Memory B cell (primary cell): ENCODE measurements at places on chromosomes 1 and 21.

DNA sequence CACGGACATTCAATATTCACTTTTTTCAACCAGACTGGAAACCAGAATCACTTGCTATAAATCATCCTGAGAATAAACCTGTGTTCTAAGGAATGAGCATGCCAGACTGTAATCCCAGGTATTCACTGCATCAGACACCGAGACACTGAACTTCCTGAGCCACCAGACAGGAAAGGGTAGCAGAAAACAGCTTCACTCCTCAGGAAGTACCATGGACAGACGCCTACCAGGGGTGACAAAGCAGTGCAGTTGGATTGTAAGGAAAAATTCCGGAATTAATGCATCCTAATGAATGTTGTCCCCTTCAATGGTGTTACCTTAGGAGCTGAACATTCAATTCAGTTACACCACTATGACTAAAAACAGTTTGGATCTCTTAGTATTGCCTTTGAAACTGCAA lies 156.1 kb downstream of the PIGK start:
- DNase-seq = no peak

GRCh38 chr1:51170342-51170741 lies 65.7 kb upstream of the RNF11 start:
- no peak for DNase-seq

GRCh38 chr1:154328318-154329151 lies 3.2 kb downstream of the ATP8B2 start:
- DNase-seq = peak; percentile 70

GRCh38 chr1:156652131-156652991 lies 10.4 kb downstream of the BCAN start:
- no peak for DNase-seq

- DNase-seq = no peak
These were observed 6.4 kb upstream of the TSPAN1 start for GRCh38 chr1:46168477-46168876.

DNA sequence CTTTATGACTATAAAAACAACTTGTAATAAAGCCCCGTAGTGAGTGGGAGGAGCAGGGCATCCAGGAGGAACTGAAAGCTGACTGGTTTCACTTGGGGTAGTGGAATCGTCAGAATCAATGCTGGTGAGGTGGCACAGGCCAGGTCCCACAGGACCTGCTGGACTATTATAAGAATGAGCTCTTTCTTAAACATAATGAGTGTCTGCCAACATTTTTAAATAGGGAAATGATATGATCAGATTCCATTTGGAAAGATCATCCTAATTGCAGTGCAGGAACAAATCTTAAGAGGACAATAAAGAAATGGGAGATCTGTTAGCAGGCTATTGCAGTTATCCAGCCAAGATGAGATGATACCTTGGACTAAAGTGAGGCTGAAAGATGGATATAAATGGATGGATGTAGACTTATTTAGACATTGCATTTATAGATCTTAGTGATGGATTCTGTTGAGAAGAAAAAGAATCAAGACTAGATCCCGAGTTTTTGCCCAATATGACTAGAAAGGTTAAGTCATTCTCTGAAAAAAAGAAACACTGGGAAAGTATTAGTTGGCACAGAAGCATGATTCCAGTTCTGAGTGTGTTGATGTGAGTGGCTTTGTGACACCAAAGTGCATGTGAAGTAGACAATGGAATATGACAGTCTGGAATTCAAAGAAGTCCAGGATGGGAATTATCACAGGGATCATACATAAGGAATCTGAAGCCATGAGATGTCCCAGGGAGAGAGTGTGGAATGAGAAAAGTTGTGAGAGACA lies 153.3 kb upstream of the SGIP1 start:
- DNase-seq = no peak

DNA sequence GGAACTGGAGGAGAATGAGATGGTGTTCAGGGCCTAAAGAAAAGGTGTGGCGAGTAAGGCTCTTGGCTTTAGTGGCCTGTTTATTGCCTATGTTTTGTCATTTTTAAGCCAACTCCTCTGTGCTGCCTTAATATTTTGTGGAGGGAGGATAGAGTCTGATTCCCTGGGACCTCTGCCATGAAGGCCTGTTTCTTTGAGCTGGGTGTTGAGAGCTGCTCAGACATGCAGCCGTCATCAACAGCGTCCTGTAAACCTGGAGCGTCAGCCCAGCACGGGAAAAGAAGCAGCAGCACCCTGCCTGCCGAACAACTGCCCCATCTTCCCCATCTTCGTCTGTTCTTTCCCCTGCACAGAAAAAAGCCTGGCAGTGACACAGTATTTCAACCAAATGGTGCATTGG lies 27.1 kb upstream of the SNX27 start:
- no peak for DNase-seq

DNA sequence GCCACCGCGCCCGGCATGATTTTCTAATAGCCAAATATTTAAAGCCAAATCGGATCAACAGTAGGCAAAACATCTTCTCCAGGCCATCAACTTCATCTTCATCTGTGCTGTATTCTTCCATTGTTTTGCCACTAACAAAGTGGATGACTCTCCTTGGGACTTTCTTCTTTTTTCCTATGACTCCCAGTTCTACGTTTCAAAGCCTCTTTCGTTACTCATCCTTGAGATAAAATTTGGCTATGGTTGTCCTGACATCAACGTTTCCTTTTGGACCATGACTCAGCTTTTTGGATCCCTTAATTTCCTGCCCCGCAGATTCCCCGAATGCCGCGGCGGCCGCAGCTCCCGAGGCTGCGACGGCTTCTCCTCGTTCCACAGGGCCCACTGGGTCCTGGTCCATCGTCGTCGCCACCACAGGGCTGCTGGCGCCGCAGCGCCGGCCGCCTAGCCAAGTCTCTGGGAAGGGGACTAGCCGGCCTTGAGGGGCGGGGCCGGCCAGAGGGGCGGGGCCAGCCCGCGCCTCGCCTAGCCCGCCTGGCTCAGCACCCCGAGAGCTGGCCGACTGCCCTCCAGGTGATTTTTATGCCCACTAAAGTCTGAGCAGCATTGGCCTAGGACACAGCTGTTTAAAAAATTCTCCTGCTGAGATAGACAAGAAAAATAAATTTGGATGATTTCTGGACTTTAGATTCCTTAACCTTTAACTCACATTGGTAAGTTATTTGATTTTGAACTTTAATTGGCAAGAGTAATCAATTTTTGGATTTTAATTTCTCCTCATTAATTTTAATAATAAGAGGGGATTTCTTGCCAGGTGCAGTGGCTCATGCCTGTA lies 93.9 kb downstream of the ADCY10 start:
- peak; percentile 18 for DNase-seq

DNA sequence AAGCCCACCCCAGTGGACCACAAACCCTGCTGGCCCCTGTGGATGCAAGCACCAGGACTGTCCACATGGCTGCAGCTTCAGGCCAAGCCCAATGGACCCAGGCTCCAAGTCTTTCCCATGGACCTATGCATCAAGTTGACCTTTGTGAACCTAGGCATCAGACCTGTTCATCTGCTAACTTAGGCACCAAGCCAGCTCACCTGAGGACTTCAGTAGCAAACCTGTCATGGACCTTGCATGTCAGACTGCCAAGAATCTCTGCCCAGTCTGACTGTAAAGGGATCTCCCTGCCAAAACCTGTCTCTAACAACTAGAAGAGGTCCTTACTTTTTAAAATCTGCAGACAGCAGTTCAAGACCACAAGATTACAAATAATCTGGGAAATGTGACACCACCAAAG lies 37.8 kb downstream of the FMO3 start:
- no peak for DNase-seq

DNA sequence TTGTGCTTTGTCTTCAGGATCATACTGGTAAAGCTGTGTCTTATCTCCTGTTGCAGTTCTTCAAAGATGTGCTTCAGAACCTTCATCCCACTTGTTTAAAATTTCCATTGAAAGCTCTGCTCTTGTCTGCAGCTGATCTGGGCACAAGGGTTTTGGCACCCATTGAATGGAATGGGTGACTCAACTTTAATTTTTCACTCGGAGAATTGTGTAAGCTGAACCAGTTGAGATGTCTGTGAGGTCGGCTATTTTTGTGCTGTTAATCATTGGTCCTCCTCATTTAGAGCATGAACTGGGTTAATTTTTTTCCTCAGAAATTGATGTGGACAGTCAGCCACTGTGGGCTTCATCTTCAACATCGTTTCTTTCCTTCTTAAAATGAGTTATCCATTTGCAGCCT lies 252.1 kb downstream of the TM2D1 start:
- no peak for DNase-seq

DNA sequence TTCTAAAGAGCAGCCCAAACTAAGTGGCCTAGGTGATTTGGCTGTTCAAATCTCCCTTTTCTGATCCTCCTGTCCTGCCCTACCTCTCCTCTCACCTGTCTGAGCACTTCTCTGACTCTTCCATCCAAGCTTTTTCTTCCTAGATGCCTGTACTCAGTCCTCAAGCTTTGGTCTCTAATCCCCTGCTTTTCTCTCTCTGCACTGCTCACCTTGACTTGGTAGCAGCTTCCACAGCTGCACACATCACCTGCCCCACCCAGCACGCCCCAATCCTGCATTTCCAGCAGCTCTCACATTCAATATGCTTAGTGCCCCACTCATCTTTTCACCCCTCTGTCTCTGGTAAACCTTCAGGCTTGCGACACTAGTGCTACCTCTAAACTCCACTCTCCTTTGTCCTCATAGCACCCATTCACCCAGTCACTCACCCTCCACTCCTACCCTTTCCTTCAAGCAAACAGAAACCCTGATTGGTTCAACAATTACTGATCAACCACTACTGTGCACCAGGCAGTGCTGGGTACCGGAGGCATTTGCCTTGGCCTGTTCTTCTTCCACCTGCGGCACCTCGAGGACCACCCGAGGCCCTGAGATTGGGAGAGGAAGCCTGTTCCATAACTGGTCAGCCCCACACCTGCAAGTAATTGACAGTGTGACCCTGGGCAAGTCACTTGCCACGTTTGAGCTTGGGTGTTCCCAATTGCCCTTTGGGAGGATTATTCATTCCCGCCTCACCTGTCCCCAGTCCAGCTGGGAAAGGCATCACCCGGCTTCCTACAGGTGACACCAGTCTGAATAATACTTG lies 136.1 kb upstream of the EDN2 start:
- no peak for DNase-seq

DNA sequence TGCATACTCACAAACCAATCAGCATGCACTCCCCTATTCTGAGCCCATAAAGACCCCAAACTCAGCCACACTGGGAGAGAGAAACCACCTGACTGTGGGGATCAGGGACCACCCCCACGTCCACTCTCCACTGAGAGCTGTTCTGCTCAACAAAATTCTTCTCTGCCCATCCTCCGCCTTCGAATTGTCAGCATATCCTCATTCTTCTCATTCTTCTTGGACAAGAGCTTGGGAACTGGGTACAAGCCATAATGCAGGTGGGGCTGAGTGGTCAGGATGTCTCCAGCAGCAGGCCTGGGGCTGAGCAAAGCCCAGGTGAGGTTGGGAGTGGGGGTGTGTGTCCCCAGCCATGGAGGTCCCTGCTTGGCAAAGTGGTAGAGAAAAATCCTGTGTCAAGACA lies 34.6 kb upstream of the IFNGR2 start:
- no peak for DNase-seq

- no peak for DNase-seq
These were observed 17.6 kb downstream of the GPR137B start for GRCh38 chr1:236159704-236160539.

- DNase-seq = no peak
These were observed 9.2 kb upstream of the ARF1 start for GRCh38 chr1:228073061-228073856.

- DNase-seq = no peak
These were observed 4.1 kb downstream of the WARS2 start for GRCh38 chr1:119136401-119136800.

DNA sequence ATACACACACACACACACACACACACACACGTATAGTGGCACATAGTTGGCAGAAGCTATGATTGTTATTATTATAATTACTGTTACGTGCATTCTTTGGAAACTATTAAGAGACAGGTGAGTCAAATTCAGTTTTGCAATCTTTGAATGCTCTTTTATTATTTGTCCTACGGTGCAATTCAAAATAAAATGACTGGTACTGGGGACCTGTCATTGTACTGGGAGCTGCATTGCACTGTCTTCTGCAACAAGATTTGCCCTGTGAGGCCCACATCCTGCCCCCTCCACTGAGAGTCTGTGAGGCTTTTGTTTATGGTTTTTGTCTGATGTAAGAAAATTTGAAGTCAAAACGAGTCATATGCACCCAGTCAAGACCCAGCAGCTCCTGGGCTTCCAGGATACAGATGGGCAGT lies 1.9 kb downstream of the LY9 start:
- DNase-seq = no peak

DNA sequence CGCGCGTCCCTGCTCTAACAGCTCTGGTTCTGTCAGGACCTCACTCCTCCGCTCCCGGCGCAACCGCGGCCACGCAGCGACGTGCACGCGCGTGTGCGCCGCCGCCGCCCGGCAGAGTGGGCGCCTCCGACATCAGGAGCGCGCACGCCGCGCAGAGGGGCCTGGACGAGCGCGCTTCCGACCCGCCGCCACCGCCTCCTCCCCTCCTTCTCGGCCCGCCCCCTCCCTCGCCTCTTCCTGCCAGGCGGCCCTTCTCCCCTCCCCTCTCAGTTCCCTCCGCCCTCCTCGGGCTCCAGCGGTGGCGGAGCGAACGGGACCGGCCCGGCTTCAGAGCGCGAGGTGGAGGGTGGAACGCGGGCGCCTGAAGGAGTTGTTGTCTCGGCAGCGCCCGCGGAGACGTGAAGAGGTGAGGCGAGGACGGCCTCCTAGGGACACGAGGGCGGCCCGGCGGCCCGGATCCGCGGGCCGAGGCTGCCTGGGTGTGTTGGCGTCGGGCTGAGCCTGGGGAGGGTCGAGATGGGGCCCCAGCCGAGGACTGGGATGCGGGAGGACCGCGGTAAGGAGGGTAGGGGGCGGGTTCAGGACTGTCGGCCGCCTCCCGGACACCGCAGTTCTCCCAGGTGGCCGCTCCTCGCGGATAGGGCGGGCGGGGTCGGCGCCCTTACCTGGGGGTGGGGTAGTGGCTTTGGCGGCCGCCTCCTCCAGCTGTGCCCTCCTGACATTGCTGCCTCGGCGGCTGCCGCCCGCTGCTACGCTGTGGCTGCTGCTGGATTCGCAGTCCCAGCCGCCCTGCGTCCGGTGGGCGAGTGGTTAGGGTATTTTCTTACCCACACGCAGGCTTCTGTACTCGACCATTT lies at the start of gene RABGAP1L:
TSS of gene RABGAP1L (plus strand) at position 269 of the 857 bp plus-strand sequence.
- peak; percentile 89 for DNase-seq

DNA sequence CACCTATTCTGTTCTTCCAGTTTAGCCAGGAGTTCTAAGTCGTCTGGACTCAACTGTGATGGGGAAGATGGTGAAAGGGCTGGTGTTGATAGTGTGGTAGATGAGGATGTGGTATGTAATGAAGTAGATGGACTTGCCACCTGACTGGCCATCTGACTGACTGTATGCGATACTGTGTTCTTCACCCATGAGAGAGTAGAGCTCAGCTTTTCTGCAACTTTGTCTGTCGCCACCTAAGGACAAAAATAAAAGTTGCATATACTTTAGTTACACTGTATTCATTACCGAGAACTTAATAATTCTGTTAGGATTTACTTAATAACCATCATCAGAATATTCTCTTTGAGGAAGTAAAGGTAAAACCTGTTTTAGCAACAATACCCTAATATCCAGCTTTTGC lies 48.5 kb downstream of the EVI5 start:
- no peak for DNase-seq

GRCh38 chr21:29219165-29219770 lies 79.5 kb upstream of the BACH1 start:
- DNase-seq = no peak

GRCh38 chr1:99681583-99681982 lies 35.7 kb downstream of the PALMD start:
- DNase-seq = no peak
